Inflammatory macrophage treated with lipopolysaccharide for 1 hour (primary cell): ENCODE measurements at places on chromosomes 12 and 14.

DNA sequence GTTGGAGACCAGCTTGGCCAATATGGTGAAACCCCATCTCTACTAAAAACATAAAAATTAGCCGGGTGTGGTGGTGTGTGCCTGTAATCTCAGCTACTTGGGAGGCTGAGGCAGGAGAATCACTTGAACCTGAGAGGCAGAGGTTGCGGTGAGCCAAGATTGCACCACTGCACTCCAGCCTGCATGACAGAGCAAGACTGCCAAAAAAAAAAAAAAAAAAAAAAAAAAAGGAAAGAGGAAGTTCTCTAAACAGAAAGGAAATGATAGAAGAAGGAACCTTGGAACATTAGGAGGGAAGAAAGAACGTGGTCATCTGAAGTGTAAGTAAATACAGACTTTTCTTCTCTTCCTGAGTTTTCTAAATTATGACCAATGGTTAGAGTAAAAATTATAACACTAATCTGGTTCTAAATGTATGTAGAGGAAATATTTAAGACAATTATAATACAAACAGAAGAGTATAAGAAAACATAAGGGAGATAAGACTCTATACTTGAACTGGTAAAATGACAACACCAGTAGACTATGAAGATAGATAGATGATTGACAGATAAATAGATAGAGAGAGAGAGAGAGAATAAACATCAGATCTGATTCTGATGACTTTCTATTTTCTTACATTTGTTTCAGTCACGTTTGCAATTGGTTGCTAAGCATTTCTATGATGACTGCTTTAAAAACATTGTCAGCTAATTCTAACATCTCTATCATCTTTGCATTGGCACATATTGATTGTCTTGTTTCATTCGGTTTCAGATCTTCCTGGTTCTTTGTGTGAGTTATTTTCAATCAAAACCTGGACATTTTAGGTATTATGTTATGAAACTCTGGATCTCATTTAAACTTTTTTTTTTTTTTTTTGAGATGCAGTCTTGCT, 12.9 kb upstream of the CORO1C start:
- peak; percentile 57 for DNase-seq

DNA sequence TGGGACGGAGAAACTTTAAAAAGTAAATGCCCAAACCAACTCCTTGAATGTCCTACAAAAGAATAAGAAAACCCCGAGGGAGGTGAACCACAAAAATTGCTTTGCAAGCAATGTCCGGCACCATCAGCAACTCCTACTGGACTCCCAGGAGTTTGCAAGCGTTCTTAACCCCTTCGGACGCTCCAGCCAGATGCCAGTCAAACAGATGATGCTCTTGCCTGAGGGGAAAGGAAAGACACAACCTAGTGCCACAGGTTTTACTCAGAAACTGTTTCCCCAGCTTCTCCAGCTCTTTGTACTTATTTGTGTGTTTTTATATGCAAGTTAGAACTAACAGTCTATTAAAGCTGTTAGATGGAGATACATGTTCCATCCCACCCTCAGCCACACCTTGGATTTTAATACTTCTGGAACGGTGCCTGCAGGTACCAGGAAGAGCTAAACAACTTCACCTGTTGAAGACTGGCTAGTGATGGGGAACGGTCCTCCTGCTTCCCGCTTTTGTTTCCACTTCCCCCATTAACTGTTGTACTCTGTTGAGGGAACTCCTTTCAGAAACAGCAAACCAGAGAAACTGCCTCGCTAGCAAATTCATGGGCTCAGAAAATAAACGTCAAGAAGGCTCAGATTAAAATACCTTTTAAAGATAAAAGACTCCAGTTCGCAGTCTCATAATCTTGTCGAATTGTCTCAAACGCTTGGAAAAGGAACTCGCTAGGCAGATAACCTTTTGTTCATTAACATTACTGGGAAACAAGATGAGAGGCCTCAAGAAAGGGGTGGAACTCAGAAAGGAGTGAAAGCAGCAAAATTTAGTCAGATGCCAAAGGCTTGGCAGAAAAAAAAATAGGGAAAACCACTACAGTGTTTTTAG, 1.1 kb upstream of the FERMT2 start:
- DNase-seq, result no peak

DNA sequence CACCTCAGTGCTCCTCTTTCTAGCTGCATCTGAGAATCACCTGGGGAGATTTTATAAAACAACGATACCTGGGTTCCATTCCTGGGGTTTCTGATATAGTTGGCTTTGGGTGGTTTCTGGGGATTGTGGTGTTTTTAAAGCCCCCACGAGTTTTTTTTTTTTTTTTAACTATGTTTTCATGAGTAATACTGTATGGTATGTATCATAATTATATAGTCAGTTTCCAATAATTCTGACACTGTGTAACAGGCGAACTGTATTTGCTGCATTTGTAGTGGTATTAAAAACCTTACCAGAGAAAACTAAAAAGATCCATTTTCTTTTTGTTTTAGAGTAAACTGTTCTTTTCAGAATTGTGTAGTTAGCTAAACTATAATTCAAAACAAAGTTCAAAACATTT, 84.9 kb downstream of the SRGAP1 start:
- DNase-seq, result no peak

DNA sequence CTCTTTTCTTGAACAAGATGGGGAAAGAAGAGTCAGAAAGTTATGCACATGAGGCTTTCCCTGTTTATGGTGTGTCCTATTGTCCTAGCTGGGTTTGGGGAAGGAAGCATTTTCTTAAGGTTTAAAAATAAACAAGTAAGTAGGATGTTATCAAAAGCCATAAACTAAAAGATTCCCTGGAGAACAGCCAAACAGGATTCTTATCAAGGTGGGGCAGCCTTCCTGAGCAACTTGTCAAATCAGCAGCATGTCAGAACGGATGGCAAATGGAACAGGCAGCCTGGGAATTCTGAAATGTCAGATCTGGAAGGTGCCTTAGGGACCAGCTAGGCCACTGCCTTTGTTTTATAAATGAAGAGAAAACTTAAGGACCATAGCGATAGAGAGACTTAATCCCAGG, 152.2 kb upstream of the RGS6 start:
- DNase-seq, result no peak

- peak; percentile 71 for DNase-seq
These were observed 111.9 kb upstream of the CCDC175 start for GRCh38 chr14:59688224-59689170.

DNA sequence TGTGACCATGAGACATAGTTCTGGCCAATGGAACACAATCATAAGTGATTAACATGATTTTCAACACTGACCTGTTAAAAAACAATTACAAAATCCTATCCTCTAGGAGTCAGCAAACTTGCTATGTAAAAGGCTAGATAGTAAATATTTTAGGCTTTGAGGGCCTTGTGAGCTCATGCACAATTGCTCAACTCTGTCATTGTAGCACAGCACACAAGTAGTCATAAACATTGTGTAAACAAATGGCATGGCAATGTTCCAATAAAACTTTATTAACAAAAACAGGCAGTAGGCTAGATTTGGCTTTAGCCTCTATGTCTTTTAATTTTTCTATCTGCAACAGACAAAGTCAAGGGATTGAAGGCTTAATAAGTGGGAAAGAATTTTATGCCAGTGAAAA, 350.7 kb downstream of the C12orf50 start:
- no peak for DNase-seq

DNA sequence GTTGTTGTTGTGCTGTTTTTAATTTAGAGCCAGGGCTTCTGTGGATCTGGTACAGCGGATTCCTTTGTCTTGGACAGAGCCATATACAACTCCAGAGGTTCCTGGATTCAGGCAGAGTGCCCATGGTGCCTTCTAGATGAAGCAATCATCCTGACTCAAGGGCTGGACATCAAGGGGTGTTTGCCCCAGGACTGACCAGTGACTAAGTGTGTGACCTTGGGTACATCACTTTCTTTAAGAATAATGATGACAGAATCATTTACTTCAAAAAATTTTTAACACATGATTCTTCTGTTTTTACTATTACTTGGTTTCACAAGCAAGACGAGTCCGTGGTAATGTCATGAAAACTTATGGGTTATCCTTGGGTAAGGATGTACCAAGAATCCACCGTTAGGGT, 397.3 kb downstream of the ZFP36L1 start:
- peak; percentile 80 for DNase-seq

DNA sequence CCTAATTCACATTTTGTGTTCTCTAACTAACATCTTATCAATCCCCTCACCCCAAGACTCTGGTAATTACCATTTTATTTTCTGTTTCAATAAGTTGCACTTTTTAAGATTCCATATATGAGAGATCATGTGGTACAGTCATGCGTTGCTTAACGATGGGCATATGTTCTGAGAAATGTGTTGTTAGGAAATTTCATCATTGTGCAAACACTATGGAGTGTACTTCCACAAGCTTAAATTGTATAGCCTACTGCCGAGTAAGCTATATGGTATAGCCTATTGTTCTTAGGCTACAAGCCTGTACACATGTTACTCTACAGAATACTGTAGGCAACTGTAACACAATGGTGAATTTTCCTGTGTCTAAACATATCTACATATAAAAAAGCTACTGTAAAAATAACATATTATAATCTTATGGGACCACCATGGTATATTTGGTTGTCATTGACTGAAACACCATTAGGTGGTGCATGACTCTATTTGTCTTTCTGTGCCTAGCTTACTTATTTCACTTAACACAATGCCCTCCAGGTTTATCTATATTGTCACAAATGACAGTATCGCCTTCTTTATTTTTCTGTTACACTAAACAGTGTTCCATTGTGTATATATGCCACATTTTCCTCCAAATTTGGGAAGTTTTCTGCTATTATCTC, 473.4 kb upstream of the LMO3 start:
- DNase-seq, result no peak

GRCh38 chr14:99773521-99774497, 19.4 kb upstream of the EML1 start:
- no peak for DNase-seq

DNA sequence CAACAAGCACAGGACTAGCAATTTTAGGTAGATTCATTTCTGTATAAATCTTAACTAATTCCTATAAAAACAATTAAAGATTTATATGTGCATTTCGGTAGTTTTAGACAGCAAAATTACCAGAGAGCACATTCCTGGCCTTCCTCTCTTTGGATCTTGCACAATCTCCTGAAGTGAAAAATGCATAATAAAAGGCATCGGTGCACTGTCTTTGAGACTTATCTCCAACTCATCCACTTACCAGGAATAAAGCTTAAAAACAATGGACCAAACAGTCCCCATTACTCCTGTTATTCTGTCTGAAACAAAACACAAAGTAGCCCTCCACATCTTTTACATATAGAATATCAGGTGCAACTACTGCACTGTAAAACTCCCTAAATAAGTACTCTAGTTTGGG, 69.3 kb downstream of the HECTD1 start:
- DNase-seq, result no peak

- DNase-seq, result no peak
These were observed 19.5 kb downstream of the PIGH start for GRCh38 chr14:67580336-67581171.

DNA sequence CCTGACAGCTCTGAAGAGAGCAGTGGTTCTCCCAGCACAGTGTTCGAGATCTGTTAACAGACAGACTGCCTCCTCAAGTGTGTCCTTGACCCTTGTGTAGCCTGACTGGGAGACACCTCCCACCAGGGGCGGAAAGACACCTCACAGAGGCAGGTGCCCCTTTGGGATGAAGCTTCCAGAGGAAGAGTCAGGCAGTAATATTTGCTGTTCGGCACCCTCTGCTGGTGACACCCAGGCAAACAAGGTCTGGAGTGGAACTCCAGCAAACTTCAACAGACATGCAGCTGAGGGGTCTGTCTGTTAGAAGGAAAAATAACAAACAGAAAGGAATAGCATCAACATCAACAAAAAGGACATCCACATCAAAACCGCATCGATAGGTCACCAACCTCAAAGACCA, 21.6 kb upstream of the ABCC9 start:
- DNase-seq, result no peak

GRCh38 chr14:101593411-101594238, 32.3 kb downstream of the DIO3 start:
- no peak for DNase-seq

DNA sequence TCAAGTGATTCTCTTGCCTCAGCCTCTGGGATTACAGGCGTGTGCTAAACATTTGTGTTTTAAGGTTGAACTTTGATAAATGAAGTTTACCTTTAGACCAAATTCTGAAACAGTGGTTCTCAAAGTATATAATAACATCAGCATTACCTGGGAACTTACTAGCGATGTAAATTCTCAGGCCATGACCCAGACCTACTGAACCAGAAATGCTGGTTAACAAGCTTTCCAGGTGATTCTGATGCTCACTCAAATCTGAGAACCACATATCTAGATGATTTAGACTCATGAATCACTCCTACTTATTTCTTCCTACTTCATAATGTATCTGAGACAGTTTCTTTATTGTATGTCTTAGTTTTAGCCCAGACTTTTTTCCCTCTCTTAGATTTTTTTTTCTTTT, 43.6 kb downstream of the RAD51B start:
- no peak for DNase-seq

GRCh38 chr14:73719791-73720190, 5.6 kb upstream of the PNMA1 start:
- DNase-seq, result no peak

- no peak for DNase-seq
These were observed 639.6 kb downstream of the AACS start for GRCh38 chr12:125704803-125705202.

DNA sequence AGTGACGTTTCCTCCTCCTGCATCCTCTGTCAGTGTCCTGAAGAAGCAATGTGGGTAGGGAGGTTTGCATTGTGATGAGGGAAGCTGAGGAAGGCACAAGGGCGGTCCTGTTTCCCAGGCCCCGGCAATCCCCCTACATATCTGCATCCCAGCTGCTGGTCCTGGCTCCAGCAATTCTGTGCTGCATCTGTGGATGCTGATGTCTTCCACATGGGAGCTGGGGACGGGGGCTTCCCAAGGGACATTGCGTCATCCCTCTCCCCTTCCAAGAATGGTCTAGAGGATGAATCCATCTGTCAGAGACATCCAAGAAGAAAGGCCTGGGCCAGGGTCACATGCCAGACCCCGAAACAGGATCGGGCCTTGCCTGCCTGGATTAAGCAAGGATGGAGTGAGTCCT, 52.1 kb downstream of the TSPAN11 start:
- no peak for DNase-seq

- DNase-seq, result no peak
These were observed 29.7 kb downstream of the PRMT8 start for GRCh38 chr12:3520711-3521110.

DNA sequence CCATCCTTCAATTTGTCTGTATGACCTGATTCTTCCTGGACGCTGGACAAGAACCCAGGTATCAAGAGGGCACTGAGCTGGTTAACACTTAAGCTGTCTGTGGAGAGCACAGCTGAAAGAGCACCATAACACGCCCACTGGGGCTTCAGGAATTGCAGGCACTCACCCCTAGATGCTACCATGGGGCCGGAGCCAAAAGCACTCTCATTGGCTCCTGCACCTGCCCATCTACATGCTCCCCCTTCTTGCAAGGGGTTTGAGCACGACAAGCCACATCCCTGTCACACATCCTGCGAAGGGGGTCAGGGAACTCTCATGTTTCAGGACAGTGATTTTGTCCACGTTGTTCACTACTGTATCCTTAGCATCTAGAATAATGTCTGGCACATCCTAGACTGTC, 35.1 kb upstream of the TBC1D15 start:
- no peak for DNase-seq
